KG1 (cell line): ENCODE measurements at places on chromosomes 2 and 18.

DNA sequence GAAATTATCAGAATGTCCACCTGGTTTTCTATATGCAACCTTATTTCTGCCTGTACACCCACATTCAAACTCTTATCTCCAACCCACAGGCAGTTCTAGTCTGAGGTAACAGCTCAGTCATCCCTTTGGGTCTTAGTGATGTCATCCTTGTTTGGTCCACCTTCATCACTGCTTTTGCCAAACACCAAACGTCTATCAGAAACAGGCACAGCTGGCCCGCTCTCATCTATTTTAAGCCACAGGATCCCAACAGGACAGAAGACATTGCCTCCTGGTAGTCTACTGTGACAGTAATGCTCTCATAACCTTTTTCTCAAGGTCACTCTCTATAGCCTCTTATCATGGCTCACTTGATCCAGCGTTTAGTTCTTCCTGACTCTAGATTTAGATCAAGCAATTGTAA is 99.0 kb upstream of the CHAC2 start:
- DNase-seq: no peak

GRCh38 chr18:10365901-10366300 is 88.5 kb upstream of the APCDD1 start:
- DNase-seq: no peak

- DNase-seq: no peak
These were observed 48.6 kb downstream of the RTTN start for GRCh38 chr18:70156886-70157285.

- no peak for DNase-seq
These were observed 67.3 kb upstream of the UPP2 start for GRCh38 chr2:158034198-158034866.

- DNase-seq: no peak
These were observed 127.9 kb upstream of the SH3BP4 start for GRCh38 chr2:234823877-234824376.

GRCh38 chr2:11578081-11578948 is 44.5 kb downstream of the GREB1 start:
- no peak for DNase-seq

- no peak for DNase-seq
These were observed 245.9 kb upstream of the RAB6C start for GRCh38 chr2:129733579-129733978.

DNA sequence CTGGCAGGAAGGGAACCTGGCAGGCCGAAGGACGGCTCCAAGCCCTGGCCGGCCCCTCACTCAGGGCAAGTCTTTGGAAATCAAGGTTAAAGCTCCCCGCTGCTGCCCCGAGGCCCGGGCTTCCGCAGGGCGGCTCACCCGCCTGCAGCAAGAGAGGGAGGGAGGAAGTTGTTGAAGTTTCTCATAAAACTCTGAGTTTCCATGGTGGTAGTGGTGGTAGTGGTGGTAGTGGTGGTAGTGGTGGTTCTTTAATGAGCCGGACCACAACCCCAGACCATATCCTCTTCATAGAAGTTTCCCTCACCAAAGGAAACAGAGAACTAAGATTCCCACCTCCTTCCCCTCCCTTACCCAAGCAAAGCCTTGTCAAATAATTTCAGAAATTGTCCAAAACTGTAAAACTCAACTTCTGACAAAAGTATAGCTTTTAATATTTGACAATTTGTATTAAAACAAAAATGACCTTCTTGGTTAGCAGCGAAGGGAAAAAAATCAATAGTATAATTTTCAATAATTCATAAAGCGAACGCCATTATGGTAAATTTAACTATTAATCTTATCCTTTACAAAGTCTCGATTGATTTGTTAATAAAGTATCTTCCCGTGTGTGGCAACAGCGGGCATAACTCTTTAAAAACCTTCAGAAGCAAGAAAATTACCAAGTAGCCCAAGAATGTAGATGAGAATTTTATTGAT is 1.5 kb upstream of the HOXD10 start:
- DNase-seq: no peak

GRCh38 chr2:205543937-205544702 is 138.2 kb upstream of the NRP2 start:
- DNase-seq: no peak

DNA sequence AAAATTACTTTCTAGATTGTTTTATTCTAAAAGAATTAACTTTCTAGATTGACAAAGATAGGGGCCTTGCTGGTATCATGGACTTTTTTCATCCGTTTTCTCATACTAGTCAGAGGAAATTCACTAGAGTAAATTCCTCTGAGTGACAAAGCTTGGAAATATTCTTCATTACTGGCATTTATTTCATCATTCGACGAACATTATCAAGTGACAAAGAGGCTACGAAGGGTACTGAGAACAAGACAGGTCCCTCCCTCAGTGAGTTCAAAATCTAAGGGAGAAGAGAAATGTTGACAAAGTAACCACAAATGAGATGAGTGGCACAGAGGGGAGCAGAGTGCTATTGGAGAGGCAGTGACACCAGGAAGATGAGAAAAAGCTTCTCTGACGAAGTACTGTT is 4.3 kb downstream of the EPG5 start:
- no peak for DNase-seq

DNA sequence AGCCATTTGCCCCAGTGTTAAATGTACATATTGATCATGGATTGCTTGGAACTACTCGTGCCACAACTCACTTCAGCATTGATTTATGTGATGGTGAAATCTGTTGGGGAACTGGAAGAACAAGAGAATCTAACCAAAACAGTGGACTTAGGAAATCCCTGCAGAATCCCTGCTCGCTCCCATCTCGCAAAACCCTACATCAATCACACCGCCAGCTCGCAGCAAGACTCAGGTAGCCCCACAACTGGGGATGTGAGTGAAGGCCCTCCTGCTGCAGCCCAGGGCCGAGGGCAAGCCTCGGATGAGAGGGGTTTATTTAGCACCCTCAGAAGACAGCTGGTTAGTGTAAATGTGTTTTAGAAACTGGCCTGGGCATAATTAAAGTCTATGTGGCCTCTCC is 171.6 kb downstream of the ANAPC1 start:
- no peak for DNase-seq

DNA sequence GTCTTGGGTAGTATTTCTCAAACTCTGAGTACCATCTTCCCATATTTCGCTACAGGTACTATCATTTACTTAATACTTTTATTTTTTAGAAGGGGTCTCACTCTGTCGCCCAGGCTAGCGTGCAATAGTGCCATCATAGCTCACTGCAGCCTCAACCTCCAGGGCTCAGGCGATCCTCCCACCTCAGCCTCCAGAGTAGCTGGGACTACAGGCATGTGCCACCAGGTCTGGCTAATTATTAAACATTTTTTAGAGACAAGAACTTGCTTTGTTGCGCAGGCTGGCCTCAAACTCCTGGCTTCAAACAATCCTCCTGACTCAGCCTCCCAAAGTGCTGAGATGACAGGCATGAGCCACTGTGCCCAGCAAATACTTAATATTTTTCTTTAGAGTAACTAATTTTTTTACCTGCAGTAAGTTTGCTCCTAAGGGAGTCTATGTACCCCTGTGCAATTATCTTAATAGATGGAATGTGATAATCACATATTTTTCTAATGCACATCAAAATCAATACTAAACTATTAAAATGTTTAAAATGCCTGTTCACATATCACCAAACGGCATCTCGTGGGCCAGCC is 100.6 kb upstream of the ST3GAL5 start:
- no peak for DNase-seq

GRCh38 chr2:138274421-138275291 is 226.9 kb upstream of the SPOPL start:
- DNase-seq: no peak

GRCh38 chr2:44972771-44973535 is 31.5 kb downstream of the SIX3 start:
- DNase-seq: no peak
